Muscle of arm (tissue), 14 donors: ENCODE measurements at places on chromosomes 5 and 9. TPM values are rescaled to one million over a fixed set of nuclear protein-coding genes. Genes with fewer than 3 reads are reported as not detected.

The PRRX2 gene
- 3.1 TPM for polyA plus RNA-seq

DNA sequence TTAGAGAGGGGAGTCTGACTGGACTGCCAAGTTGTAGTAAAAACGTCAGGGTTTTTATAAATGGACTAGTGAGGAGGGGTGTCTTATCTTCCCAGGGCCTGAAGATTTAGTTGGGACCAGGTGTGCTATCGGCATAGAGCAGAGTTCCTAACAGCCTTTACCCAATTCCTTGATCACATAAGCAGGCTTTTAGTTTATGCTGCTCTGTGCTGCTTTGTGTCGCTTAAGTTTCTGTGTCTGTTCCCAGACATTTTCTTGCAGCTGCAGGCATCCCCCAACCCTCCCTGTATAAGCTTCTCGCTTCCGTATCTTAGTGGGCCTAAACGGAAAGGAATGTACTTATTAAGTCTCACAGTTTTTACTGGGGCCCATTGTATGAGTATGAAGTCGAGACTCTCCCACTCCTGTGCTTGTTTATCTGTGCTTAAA, 2.6 kb upstream of the SMC5 start:
- peak; percentile 48 for DNase-seq

The MED10 gene
- 41.9 TPM for polyA plus RNA-seq

- DNase-seq, result no peak
Observed at GRCh38 chr9:108860354-108860753, 1.7 kb upstream of the ACTL7A start.

DNA sequence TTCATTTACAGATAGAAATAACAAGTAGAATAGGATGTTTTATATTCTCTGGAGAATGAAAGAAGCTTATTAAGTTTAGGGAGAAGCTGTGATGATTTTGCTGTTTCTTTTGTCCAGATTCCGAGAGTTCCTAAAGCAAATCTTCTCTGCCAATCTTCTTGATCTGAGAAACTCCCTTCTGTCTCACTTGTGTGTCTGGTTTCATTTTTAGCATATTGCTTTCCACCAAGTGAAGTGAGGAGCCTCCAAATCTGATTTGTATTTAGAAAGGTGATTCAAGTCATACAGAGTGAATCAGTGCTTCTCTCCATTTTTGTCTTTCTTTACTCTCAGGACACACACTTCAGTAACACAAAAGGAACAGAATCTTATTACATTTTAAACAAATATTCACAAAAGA, 48.4 kb downstream of the STX17 start:
- DNase-seq, result peak; percentile 8

The CWC27 gene
- 25.2 TPM for polyA plus RNA-seq

The HRCT1 gene
- polyA plus RNA-seq, result 1.3 TPM

GRCh38 chr5:22245770-22246169, 607.4 kb downstream of the CDH12 start:
- DNase-seq, result no peak

DNA sequence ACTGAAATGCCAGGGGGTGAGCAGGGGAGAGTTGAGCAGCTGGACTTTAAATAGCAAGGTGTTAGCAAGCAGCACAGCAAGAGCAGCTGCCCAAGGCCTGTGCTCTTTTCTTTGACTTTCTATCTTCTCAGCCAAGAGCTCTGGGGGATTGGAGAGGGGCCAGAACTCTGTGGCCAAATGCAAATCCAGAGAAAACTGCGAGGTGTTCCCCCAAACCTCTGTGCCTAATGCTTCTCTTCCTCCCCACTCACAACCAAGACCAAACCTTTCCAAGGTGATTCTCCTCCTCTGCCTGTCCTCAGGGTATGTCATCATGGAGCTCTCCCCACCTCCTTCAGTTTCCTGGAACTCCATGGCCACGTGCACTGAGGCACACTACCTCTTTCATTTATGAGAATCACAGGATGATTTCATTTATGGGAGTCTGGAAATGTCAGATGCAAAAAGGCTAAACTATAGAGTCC, 118.7 kb upstream of the WWC1 start:
- peak; percentile 41 for DNase-seq

- no peak for DNase-seq
Observed at GRCh38 chr5:98099448-98100105, 673.9 kb upstream of the RGMB start.

The CATSPER3 gene
- 0.81 TPM for polyA plus RNA-seq

- no peak for DNase-seq
Observed at GRCh38 chr5:143115381-143115780, 288.1 kb downstream of the NR3C1 start.

The DBN1 gene
- 195 TPM for polyA plus RNA-seq

GRCh38 chr9:109926421-109926869, 146.4 kb downstream of the PALM2AKAP2 start:
- DNase-seq, result no peak

DNA sequence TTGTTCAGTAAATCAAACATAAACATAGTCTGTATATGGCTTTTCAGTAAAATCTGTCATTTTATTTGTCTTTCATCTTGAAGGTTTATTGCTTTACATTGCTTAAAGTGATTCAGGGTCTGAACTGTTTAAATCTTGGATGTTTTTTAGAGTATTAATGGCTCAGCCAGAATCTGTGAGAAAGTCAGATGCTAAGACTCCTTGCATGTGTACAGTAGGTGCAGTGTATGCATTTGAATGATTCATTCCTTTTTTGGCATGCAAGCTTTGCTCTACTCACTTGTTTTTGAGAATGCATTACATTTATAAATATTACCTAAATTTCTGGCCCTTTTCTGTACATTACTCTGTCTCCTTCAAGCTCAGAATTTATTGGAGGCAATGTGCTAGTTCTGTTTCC, 271.0 kb upstream of the RIOK2 start:
- no peak for DNase-seq

DNA sequence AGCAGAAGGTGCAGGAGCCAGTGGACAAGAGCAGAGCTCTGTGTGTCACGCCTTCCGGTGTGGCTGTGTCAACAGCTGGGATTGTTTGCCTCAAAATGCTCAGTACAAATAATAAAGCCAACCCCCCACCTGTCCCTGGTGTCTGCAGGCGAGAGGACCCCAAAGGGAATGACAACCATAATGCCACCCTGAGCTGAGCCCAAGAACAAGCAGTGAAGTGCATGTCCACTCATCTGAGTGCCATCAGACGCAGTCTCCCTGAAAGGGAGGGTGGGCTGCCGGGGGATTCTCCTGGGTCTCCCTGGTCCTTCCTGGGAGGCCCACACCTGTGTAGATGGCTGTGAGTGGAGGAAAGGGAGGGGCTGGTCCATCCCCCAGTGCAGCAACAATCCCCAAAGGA, 328.8 kb upstream of the IRX1 start:
- DNase-seq, result no peak
